ENCODE measurements at places on chromosomes 4 and X.

- DNase-seq = peak; percentile 54
Measured at GRCh38 chr4:28723371-28723770, 1862.7 kb downstream of the STIM2 start.

GRCh38 chrX:28591542-28591941, 4.3 kb downstream of the IL1RAPL1 start:
- no peak for DNase-seq

GRCh38 chrX:108049649-108050048, 4.8 kb downstream of the VSIG1 start:
- no peak for DNase-seq

DNA sequence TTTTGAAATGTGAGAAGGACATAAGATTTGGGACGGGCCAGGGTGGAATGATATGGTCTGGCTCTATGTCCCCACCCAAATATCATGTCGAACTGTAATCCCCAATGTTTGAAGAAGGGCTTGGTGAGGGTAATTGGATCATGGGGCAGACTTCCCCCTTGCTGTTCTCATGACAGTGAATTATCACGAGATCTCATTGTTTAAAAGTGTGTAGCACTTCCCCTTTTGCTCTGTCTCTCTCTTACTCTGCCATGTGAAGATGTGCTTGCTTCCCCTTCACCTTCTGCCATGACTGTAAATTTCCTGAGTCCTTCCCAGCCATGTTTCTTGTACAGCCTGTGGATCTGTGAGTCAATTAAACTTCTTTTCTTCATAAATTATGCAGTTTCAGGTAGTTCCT, 17.5 kb downstream of the MTMR8 start:
- DNase-seq = no peak

GRCh38 chr4:184122631-184123408, 94.9 kb downstream of the ENPP6 start:
- no peak for DNase-seq

GRCh38 chr4:150217808-150218207, 139.6 kb downstream of the DCLK2 start:
- DNase-seq = no peak

- DNase-seq = no peak
Measured at GRCh38 chr4:85153221-85153620, 186.7 kb upstream of the WDFY3 start.

GRCh38 chrX:13550346-13550745, 19.1 kb upstream of the EGFL6 start:
- no peak for DNase-seq

- no peak for DNase-seq
Measured at GRCh38 chr4:166957451-166957850, 276.8 kb downstream of the SPOCK3 start.

DNA sequence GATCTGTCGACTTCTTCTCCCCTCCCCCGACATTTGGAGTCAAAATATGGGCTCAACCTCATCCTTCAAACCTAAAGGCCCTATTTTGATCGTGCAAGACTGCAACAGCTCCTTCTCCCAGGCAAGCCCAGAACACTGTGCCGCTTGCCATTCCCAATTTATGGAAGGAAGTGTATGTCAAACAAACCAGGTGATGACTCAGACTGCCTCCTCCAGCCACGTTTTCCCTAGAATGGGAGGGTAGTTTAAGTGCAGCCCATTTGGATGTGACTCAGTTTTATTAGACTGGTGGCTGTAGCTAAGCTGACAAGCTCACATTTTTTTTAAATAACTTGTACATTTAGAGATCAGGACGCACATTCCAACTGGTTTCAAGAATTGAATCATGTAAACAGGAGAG, 570.4 kb upstream of the DIPK2B start:
- DNase-seq = no peak

DNA sequence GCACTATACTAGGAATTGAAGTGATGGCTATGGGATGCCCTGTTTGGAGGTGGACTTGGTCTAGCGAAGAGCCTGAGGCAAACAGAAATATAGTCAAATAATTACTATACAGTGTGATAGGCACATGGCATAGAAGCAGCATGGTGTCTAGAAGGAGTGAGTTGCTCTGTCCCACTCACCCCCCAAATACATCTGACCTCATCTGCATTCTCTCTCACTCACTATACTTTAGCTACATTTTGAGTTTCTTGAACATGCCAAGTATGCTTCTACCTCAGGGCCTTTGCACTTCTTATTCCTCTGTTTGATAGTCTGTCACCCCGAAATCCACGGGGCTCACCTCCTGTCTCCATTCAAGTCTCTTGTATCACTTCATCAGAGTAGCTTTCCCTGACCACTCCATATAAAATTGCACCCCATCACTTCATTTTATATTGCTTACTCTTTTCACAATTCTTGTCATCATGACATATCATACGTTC, 2.6 kb upstream of the FIP1L1 start:
- DNase-seq = no peak

DNA sequence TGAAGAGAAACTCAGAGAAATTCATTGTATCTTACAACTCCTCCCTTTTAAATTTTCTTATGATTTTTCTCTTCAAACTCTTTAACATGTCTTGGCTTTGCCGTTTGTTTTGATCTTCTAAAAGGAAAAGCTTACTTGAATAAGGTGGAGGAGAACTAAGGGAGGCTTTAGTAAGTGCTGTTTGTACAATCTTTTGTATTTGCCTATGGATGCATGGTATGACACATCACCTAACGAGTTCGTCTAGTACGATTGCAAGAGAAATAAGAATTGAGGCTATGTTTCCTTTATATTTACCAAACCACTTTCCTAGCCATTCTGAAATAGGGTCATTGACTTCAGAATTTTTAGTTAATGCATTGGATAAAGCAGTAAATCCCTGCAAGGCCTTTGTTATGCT, 8.4 kb upstream of the BST1 start:
- no peak for DNase-seq

GRCh38 chr4:54539500-54540029, 118.2 kb upstream of the KIT start:
- peak; percentile 86 for DNase-seq

GRCh38 chr4:8737075-8737474, 134.6 kb downstream of the HMX1 start:
- no peak for DNase-seq

DNA sequence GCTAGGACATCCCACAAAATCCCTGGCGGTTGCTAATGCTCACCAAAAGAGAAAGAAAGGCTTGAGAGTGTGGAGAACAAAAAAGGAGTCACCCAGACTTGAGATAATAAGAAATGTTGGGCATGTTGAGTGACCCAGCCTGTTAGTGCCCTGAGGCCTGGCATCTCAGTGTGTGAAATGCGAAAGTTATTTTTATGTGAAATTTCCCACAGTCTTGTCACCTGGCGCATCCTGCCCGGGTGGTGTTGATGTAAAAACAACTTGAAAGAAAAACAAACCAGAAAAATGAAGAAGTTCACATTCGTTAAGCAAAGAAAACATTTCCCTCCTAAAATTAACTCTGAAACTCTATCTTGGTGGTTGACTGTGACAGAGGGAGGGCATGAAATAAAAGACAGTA, 495.2 kb downstream of the MID1IP1 start:
- no peak for DNase-seq

DNA sequence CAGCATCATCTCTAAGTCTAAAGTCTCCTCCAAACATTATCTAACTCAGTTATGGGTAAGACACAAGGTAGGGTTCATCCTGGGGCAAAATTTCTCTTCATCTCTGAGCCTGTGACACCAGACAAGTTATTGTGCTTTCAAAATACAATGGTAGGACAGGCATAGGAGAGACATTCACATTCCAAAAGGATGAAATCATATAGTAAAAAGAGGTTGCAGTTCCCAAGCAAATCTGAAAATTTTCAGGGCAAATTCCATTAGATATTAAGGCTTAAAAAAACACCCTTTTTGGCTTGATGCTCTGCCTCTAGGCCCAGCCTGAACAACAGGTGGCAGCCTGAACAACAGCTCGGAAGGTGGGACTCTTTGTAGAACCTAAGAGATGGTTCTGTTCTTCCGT, 448.3 kb upstream of the SLIT2 start:
- no peak for DNase-seq

DNA sequence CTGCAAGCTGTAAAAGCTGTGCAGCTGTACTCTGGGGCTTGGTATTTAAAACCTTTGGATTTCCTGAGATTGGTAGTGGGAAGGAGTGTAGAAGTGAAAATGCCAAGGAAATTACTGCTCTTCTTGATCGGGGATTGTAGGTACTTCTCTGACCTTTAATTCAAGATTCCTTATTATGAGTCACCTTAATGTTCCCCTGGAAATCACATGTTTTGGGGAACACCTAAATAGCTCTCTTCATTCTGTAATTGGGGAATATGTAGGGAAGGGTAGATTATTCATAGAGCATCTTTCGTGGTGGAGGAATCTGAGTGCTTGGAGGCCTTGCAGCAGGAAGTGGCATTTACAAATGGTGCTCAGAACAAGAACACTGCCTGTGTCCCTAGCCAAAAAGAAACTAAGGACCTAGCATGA, 137.8 kb downstream of the UCHL1 start:
- DNase-seq = no peak
